ENCODE measurements at places on chromosomes 16 and 17. TPM values are rescaled to one million over a fixed set of nuclear protein-coding genes. Genes with fewer than 3 reads are reported as not detected.

NUBP1 gene
- 33.5 TPM for total RNA-seq

WNT9B gene
- not detected for total RNA-seq

LONP2 gene
- 39.8 TPM for total RNA-seq

P2RX5 gene
- 3.0 TPM for total RNA-seq

TVP23A gene
- total RNA-seq: not detected

TNFRSF13B gene
- total RNA-seq: not detected

PIK3R5 gene
- total RNA-seq: not detected

ATP2A3 gene
- 1.9 TPM for total RNA-seq

NME3 gene
- total RNA-seq: 1.6 TPM
